ENCODE measurements at places on chromosomes 6 and 20. TPM values are rescaled to one million over a fixed set of nuclear protein-coding genes. Genes with fewer than 3 reads are reported as not detected.

DNA sequence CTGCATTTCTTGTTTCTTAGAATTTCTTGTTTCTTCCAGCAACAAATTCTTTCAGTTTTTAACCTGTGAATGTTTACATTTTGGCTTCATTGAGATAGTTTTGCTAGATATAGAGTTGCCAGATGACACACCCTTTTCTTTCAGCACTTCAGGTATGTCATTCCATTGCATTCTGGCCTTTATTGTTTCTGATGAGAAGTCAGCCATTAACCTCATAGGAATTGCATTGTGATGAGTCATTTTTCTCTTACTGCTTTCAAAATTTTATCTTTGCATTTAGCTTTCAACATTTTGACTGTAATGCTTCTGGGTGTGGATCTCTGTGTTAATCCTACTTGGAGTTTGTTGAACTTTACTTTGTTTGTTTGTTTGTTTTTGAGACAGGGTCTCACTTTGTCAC, 440.3 kb upstream of the HS3ST5 start:
- no peak overlapping the region for H3K4me3 ChIP-seq
- DNase-seq, result no peak
- no peaks in the 10 kb centered on the region for H3K27me3 ChIP-seq
- H3K36me3 ChIP-seq, result no peaks in the 10 kb centered on the region
- no peaks in the 10 kb centered on the region for H3K4me1 ChIP-seq
- no peak overlapping the region for H3K27ac ChIP-seq

DNA sequence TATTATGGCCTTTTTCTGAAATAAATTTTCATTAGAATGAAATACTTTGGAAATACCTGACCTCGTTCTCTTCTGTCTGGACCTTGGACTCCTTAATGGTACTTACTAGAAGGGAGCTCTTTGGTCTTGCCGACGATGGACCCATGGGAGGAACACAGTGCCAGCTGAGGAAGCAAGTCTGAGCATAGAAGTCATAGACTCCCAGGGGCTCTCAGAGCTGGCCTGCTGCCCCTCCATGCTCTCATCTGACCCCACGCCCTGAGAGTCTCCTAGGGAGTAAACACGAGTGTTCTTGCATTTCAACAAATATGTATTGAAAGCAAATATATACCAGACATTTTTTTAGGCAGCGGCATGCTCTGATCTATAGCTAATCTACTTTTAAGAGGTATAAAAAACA, 87.8 kb downstream of the PLEKHG1 start:
- no peaks in the 10 kb centered on the region for H3K27me3 ChIP-seq
- peak overlapping the region; percentile 7 for H3K27ac ChIP-seq
- H3K36me3 ChIP-seq, result no peaks in the 10 kb centered on the region
- H3K4me1 ChIP-seq, result peaks cover 7% of the 10 kb centered on the region
- H3K4me3 ChIP-seq, result peak overlapping the region; percentile 28

DNA sequence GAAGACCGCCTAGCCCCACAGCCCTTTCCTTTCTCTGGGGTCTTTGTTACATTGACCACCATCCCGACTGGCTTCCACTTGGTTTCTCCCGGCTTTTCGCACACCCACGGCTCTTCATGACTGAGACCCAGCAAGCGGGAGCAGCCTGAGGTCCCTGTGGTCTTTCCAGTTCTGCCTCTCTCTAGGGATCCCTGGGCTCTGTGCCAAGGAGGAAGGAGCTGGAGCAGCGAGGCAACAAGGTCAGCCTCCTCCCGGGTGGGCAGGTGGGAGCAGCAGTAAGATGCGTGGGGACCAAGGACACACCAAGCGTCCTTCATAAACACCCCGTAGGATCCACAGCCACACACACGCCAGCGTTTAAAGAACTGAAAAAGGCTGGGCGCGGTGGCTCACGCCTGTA, 29.6 kb upstream of the MRGBP start:
- H3K27me3 ChIP-seq, result no peaks in the 10 kb centered on the region
- no peaks in the 10 kb centered on the region for H3K4me1 ChIP-seq
- no peak overlapping the region for H3K27ac ChIP-seq

DNA sequence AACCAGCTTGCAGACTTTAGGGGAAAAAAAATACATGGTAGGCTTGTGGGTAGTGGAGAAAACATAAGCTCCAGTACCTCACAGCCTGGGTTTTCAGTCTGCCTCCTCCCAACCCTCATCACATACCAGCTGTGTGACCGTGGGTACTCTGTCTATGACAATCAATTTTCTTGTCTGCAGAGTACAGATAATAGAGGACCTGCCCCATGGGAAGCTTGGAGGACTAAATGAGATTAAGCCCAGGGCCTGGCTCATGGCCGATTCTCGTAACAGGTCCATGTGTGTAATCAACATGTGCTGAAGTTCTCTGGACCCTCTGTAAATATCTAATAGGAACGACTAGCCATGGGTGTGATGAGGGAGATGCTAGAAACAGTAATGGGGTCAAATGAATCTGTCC, 34.0 kb downstream of the NT5E start:
- no peak overlapping the region for H3K4me3 ChIP-seq
- no peak for DNase-seq
- H3K36me3 ChIP-seq, result no peaks in the 10 kb centered on the region

DNA sequence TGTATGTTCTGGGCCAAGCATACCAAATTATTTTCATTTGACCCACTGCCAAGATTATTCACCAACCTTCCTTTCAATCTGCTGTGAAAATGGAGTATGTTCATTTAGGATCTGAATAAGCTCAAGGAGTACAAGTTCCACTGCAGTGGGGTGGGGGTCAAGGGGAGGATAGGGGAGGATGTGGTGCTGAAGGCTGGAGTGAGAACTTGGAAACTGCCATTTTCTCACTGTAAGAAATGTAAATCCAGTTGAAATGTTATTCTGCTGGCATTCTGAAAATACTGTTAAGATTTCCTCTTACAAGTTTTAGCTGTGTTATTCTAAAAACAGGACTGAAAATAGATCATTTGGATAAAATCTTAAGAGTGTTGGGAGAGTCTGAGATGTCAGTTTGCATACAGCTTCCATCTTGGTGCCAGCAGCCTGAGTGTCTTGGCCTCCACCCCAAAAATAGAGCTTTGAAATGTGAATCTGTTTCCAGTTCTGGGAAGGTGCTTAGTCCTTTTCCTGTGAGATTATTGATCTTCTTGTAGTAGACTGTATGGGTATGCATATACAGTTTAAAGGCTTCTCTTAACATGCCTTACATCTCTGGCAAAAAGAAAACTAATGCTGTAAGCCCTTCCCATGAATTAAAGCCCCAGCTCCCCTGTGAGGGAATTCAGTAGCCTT, 84.3 kb downstream of the CTNNBL1 start:
- no peak overlapping the region for H3K4me3 ChIP-seq
- H3K27me3 ChIP-seq, result no peaks in the 10 kb centered on the region
- no peaks in the 10 kb centered on the region for H3K36me3 ChIP-seq
- DNase-seq, result no peak
- H3K4me1 ChIP-seq, result no peaks in the 10 kb centered on the region

GRCh38 chr6:11890849-11891248, 112.2 kb upstream of the ADTRP start:
- no peak overlapping the region for H3K27ac ChIP-seq
- H3K36me3 ChIP-seq, result no peaks in the 10 kb centered on the region
- no peak for DNase-seq
- no peaks in the 10 kb centered on the region for H3K4me1 ChIP-seq

- no peaks in the 10 kb centered on the region for H3K36me3 ChIP-seq
- H3K4me1 ChIP-seq, result no peaks in the 10 kb centered on the region
- DNase-seq, result no peak
- H3K4me3 ChIP-seq, result no peak overlapping the region
- H3K27me3 ChIP-seq, result no peaks in the 10 kb centered on the region
Observed at GRCh38 chr20:24583169-24583792, 113.9 kb downstream of the SYNDIG1 start.

- H3K36me3 ChIP-seq, result no peaks in the 10 kb centered on the region
- H3K27me3 ChIP-seq, result no peaks in the 10 kb centered on the region
- no peak for DNase-seq
- no peak overlapping the region for H3K27ac ChIP-seq
- no peak overlapping the region for H3K4me3 ChIP-seq
- H3K4me1 ChIP-seq, result no peaks in the 10 kb centered on the region
Observed at GRCh38 chr20:37162646-37163045, 16.5 kb upstream of the RPN2 start.

- DNase-seq, result peak; percentile 8
- H3K4me3 ChIP-seq, result no peak overlapping the region
Observed at GRCh38 chr20:63702036-63702665, 5.6 kb downstream of the ARFRP1 start.

DNA sequence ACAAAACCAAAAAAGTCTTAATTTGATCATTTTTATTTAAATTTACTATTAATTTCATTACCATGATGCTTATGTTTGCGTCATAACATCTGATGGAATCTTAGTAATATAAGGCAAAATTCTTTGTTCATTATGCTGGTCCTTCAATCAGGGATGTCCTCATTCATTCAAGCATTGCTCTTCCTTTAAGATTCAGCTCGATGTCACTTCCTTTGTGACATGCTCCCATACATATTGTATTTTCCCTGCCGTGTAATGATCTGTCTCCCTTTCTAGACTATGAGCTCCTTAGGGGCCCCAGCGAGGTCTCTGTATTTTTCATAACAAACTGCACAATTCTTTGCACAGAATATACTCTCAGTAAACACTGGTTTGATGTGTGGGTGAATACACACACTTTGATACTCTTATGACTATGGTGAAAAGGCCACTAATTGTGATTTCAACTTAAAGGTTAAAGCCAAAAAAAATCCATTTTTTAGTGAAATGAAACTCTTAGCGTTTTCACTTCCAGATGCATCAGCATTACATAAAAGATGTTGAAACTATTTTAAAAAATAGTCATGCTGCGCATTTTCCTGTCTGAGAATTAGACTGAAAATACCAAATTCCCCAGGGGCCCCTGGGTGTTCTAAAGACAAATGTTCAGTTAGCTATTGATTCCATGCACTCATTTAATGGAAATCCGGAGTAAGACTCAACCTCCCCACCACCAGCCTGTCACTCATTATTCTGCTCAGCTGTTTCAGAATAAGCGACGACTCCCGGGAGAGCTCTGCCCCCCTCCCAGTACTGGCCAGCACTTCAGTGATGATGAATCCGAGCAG, 169.7 kb downstream of the ATXN1 start:
- H3K27ac ChIP-seq, result peak overlapping the region; percentile 16
- no peaks in the 10 kb centered on the region for H3K27me3 ChIP-seq
- H3K4me1 ChIP-seq, result no peaks in the 10 kb centered on the region
- H3K36me3 ChIP-seq, result no peaks in the 10 kb centered on the region
- DNase-seq, result no peak

- peaks cover 45% of the 10 kb centered on the region for H3K4me1 ChIP-seq
- DNase-seq, result no peak
Observed at GRCh38 chr20:23086931-23087411, 847 bp upstream of the CD93 start.

DNA sequence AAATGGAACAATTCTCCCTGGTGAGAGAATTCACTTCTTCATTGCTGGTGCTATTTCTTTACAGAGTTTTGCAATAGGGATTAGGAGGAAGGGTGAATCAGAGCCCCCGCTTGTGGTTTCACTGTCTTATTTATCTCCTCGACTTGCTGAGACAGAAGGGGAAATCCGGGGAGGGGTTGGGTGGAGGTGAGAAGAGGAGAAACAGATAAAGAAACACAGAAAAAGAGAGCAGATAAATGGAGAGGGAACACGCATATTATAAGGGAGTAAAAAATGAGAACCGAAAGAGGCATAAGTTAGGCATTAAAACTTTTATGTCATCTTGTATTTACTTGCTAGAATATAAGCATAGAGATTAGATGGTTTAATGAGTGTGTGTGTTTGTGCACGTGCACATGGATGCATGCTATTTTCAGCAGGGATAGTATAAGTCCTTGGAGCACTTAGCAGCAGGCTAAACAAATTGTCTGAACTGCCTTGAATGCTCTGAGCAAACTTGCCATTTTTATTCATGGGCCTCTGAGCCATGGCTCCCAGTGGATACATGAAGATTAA, 105.0 kb downstream of the OLIG3 start:
- H3K27ac ChIP-seq, result no peak overlapping the region
- H3K27me3 ChIP-seq, result no peaks in the 10 kb centered on the region

CST5 gene
- not detected for total RNA-seq

FAM135A gene
- 10.7 TPM for total RNA-seq

TBCC gene
- total RNA-seq, result 50.8 TPM

TOX2 gene
- 47.0 TPM for total RNA-seq

SLC22A2 gene
- total RNA-seq, result not detected

ADRM1 gene
- total RNA-seq, result 236 TPM

DEFB132 gene
- total RNA-seq, result 0.32 TPM

OR2H2 gene
- not detected for total RNA-seq

Data from ascending aorta (tissue), 2 donors.